ENCODE measurements at places on chromosomes 3 and 15.

DNA sequence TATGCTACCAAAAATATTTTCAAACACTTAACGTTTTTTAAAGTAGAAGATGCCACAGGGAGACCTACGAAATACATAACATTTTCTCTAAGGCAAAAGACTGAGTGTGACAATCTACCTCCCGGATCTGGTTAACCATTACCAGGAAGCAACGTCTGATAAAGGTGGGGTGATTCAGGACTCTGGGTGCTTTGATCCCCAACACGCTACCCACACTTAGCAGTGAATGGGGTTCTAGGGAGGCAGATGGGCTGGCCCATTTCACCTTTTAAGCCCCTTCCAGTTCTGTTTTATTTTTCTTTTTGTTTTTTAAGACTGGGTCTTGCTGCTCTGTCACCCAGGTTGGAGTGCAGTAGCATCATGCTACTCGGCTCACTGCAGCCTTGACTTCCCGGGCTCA, 39.5 kb downstream of the EIF4E3 start:
- no peak for DNase-seq

GRCh38 chr3:142706321-142707127, 17.3 kb upstream of the TRPC1 start:
- no peak for DNase-seq

GRCh38 chr3:129938140-129938930, 36.2 kb upstream of the TRH start:
- no peak for DNase-seq

- peak; percentile 96 for DNase-seq
Observed at GRCh38 chr15:59885832-59886231, 118.3 kb upstream of the FOXB1 start.

DNA sequence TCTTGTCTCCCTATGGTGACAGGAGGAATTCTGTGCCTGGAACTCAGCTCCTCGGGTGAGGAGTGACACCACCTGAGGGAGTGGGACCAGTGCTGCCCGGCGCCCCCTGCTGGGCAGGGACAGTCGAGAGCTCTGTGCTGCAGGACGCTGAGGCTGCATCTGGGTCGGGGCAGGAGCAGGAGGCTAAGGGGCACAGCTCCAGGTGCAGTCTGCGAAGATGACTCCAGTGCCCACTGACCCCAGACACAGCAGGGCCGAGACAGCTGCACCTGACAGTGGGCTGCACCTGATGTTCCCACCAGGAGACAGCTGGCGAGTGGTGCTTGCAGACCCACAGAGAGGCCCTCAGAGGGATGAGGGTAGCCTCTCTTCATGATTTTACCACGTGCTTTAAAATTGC, 152.9 kb downstream of the ATP10A start:
- no peak for DNase-seq

DNA sequence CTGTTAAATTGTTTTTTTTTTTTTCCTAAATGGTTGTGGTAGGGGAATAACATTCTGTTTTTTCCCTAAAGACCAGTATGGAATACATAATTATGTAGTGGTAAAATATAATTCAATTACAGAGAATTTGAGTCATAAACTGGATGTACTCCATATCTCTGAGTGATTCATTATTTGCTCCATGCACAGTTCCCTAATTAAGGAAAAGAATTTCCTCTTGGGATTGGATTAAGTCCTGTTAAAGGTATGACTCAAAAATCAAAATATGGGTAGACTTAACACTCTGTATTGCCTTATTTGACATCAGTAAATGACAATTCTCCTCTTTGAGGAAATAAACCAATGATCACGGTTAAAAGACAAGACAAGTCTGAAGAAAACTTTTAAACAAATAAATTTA, 78.0 kb upstream of the KCNH8 start:
- no peak for DNase-seq

DNA sequence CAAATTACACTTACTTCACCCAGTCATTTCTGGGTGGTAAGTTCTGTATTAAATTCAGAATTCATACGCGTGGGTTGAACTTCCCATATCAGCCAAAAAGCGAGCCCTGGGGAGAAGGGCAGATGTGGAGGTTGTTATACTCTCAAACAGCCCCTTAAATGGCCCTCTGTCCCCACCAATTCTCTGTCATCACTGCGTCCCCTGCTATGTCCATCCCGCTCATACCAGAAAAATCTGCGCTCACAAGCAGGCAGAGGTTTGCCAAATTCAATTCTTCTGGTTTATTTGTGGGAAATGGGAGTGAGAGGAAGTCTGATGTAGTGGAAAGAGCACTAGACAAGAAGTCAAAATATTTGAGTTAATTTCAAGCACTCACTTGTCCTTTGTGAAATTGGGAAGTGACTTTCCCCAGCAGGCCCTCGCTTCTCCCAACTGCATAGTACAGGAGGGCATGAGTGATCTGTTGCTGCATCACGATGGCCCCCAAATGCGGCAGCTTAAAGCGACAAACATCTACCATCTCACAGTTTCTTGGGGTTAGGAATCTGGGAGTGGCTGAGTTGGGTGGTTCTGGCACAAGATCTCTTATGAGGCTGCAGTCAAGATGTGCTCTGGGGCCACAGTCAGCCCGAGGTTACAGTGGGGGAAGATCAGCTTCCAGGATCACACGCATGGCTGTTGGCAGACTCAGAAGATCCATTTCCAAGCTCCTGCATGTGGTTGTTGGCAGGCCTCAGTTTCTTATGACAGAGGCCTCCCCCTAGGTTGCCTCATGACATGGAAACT, 67.7 kb downstream of the CPN2 start:
- no peak for DNase-seq

DNA sequence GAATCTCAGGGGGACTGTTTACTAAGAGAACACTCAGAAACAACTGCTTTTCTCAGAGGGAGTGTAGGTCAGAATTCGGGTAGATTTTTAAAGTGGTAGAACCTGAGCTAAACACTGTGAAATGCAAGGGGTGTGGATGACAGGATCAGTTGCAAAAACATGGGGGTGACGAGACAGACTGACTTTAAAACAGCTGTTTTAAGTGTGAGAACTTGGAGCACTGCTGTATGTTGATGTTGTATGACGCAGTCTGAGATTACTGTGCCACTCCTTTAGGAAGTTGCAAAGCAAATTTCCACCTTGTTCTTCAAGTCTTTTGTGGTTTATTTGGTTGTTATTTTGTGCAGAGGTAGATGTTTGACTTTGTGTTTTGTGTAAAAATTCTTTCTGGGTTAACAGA, 36.8 kb upstream of the DIPK2A start:
- DNase-seq, result peak; percentile 19

DNA sequence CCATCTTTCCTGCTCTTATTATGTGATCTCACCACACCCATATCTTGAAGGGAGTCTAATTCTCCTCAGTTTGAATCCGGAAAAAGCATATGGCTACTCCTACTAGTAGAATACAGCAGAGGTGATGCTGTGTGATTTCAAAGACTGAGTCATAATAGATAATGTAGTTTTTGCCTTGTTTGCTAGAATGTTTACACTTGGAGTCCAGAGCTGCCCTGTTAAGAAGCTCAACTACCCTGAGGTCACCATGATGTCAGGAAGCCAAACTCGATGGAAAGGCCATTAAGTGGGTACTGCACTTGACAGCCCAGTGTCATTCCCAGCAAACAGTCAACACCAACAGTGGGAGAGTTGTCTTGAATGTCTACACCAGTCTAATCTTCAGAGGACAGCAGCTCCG, 56.9 kb downstream of the CD200R1L start:
- DNase-seq, result no peak

GRCh38 chr3:10638466-10638865, 133.1 kb upstream of the ATP2B2 start:
- DNase-seq, result no peak

- DNase-seq, result no peak
Observed at GRCh38 chr15:31497838-31498237, 171.2 kb downstream of the KLF13 start.

- no peak for DNase-seq
Observed at GRCh38 chr3:62378921-62379320, 5.6 kb upstream of the FEZF2 start.

DNA sequence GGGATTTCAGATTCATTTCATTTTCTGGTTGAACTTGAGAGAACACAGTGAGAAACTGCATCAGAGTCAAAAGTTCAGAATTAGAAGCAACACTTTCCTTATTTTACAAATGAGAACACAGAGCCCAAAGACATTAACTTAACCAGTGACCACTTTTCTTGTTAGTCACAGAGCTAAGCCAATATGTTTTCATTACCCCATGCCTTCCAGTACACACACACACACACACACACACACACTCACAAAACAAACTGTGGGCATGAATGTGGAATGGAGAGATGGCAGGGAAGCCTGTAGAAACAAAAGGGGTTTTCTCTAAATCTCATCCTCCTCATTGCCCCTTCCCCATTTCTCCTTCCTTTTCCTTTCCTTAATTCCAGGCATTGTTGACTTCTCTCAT, 267.4 kb upstream of the GADL1 start:
- no peak for DNase-seq

- no peak for DNase-seq
Observed at GRCh38 chr3:120049881-120050539, 44.2 kb downstream of the GSK3B start.

- no peak for DNase-seq
Observed at GRCh38 chr15:100168787-100169186, 173.0 kb downstream of the ADAMTS17 start.

DNA sequence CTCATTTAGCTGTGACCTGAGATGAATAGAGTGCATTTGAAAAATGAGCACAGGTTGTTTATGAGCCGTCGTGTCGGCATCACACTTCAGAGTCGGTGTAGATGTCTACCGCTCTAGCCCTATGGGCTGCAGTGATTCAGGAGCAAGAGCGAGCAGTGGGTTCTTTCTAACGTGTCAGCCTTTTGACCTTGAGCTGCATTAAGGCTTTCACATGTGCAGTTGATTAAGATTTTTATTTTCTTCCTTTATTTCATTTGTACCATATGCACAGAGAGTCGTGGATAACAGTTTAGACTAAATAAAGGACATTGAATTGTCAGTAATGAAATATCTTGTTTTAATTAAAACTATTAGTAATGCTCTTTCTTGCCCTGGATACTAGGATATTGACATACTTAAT, 368.2 kb downstream of the PTPRG start:
- DNase-seq, result no peak

- no peak for DNase-seq
Observed at GRCh38 chr3:79245284-79246138, 522.3 kb downstream of the ROBO1 start.

GRCh38 chr3:126523745-126524428, at the start of gene CHST13:
CHST13 (plus strand) TSS chr3:126524155; CDS start chr3:126524333, 178 bp downstream.
- DNase-seq, result peak; percentile 60

DNA sequence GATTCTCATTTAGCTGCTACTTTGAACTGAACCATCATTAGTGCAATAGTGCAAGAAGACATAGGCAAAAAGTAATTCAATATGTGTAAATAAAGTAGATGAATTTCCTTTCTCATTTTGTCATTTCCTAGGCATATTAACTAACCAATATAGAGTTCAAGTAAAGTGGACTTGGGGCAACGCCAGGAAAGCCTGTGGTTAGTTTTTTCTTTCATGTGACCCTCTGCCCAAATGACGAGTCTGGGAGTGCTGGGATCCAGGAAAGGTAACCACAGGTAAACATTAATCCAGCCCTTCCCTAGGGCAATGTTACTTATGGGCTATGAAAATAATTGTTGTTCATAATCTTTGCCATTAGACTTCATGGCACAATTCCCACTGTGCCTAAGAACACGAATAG, 181.0 kb downstream of the VPS13C start:
- peak; percentile 62 for DNase-seq

- DNase-seq, result peak; percentile 59
Observed at GRCh38 chr3:186452517-186452916, 90.5 kb upstream of the DGKG start.

DNA sequence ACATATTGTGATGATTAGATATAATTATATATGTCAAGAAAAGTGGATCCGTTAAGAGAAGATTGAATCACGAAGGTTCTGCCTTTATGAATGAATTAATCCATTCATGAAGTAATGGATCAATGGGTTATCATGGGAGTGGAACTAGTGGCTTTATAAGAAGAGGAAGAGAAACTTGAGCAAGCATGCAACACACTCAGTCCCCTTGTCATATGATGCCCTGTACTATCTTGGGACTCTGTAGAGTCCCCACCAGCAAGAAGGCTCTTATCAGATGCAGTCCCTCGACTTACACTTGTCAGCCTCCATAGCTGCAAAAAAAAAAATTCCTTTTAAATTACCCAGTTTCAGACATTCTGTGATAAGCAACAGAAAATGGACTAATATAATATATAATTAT, 301.9 kb downstream of the RAP2B start:
- DNase-seq, result no peak

DNA sequence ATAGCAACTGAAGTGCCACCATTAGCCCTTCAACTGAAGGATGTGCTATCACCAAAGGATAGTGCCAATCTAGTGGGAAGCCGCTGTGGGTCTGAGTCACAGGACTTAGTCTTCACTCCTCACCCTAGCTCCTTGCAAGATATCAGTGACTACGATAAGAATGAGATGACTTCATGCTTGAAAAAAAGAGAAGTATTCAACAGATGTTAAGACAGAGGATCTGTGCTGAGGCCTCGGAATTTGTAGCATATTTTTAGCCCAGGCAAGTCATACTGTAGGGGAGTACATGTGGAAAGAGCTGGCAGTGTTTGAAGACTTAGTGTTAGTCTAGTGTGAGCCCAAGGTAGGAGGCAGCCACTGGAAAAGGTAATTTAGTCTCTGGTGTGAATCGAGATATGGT, 270.7 kb upstream of the LRTM1 start:
- no peak for DNase-seq

DNA sequence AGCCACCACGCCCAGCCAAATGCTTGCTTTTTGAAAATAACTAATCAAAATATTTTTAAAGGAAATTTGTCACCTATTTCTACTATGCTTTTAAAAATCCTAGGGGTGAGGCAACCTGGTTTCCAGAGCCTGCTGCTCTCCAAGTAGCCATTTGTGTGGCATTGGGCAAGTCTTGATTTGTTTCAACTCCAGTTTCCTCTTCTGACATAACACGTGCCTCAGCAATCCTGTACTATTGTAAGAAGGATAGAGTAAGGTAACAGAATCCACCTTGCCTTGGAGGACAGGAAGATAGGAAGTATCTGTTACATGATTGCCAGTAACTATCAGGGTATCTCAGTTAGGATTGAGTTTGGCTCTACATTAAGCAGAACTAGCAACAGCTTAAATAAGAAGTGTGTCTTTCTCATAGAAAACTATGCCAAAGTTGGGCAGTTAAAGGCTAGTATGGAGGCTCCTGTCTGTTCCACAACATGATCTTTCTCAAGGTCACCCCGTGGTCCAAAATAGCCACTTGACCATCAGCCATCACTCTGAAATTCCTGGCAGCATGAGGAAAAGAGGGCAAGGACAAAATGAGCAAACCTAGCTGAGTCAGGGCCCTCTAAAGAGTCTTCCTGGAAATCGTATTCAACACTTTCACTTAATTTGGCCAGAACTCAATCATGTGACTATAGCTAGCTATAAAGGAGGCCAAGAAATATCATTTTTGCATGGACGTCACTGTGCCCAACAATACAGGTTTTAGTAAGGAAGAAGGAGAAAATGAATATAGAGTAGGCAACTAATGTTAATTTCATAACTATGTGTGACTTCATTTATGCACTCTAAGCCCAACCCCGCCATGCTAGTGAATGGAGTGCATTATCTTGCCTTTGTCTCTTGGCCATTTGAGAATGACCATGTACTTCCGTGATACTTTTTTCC, 66.1 kb downstream of the HMG20A start:
- DNase-seq, result peak; percentile 86

All from epithelial cell of esophagus (primary cell).